ENCODE measurements at places on chromosomes 1 and 21.

- no peak for DNase-seq
Observed at GRCh38 chr1:197838836-197839235, 63.6 kb upstream of the DENND1B start.

GRCh38 chr1:59285691-59286090 lies 11.2 kb upstream of the FGGY start:
- no peak for DNase-seq

DNA sequence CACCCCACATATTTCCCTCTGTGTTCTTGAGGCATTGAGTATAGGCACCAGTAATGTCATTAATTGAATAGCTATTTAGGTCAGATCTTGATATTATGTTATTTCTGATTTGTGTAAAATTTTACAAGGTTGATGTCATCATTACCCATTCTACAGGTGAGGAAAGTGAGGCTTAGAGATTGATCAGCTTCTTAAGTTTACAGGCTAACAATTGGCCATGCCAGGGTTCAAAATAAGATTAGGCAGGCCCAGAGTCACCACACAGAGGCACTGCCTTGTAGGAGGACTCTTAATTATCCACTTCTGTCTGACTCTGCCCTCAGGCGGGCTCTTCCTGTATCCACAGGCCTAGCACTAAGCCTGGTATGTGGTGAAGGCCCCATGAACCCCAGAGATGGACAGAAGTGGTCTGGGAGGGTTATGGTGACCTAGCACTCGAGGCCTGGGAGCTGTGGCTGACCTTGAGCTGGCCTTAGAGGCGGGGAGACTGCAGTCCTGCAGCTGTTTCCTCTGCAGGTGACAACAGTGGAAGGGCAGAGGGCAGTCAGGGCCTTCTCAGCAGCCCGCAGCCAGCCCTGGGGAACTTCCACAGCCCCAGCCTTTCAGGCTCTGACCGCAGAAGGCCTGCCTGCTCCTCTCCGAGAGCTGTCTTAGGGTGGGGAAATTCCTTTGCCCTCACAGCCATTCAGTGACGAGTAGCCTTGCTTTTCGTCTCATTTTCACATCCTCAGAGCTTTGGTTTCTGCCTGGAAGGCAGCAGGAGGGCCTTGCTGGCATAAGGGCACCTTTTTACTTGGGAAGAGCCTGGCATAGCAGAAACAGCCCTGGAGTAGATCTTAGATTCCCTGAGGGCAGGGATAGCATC lies 12.2 kb downstream of the ZDHHC18 start:
- no peak for DNase-seq

GRCh38 chr1:236079703-236080102 lies 14.8 kb upstream of the NID1 start:
- DNase-seq = no peak

GRCh38 chr1:181416268-181416860 lies 67.0 kb upstream of the CACNA1E start:
- no peak for DNase-seq

DNA sequence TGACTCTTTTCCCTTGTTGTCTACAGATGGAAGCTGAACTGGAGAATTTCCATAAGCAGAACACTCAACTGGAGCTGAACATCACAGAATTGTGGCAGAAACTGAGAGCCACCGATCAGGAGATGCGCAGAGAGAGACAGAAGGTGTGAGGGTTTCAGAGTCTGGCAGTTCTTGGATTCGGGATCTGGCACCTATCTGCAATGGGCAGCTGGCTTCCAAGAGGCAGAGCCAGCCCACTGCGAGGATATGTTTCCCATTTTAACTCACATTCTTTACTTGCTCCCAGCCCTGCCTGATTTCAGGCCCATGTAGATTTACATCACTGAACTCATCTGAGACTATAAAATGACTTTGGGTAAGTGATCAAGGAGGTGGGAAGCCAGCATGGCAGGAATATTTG lies 37.3 kb upstream of the TMEM125 start:
- no peak for DNase-seq

DNA sequence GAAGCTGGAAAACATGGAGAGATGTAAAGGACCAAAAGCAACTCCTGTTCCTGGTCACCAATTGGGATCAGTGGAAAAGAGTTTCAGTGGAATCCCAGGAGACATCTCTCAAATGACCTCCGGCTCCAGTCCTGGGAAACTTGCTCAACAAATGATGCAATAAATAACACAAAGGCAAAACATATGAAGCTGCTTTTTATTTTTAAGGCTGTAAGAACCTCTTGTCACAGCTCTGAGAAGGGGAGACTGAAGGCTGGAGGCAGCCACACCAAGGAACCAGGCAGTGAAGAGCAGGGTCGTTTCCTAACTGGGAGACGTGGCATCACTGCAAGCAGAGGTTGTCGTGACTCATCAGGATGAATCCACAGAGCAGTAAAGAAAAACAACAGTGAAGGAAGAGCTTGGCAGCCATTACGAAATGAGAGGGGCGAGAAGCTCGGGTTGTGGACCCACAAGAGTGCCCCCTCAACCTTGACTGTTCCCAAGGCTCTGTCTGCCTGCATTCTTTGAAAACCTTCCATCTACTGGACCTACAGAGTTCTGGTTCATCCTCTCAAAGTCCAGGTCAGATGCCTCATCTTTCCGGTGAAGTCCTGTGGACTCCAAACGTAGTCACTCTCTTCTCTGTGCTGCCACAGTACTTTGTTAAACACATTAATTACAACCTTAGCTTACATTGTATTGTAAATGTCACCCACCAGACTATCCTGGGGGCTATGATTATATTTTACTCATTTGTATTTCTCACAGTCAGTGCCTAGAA lies 32.1 kb downstream of the JAK1 start:
- no peak for DNase-seq

DNA sequence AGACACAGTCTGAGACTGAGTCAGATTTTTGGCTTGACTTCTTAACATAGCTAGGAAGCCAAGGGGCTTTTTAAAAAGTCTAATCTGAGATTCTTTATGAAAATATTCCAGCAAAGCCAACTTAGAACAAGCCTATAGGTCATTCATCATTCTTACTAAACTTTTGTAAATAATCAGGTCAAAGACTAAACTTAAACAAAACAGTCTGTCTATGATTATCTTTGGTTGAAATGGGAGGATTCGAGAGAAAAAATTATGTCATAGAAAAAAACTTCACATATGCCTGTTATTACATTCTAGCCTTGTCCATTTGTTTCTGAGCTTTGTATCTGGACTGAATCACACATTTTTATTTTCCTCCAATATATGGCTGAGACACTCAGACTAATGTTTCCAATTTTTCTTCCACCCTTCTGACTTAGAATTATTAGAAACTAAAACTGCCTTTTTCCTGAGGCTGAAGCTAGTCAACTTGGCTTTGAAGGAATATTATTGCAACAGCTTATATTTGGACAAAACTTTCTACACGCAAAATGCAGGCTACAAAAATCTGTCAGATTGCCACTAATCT lies 83.3 kb downstream of the ETS2 start:
- DNase-seq = no peak

- no peak for DNase-seq
Observed at GRCh38 chr1:157119448-157119847, 18.7 kb downstream of the ETV3 start.

DNA sequence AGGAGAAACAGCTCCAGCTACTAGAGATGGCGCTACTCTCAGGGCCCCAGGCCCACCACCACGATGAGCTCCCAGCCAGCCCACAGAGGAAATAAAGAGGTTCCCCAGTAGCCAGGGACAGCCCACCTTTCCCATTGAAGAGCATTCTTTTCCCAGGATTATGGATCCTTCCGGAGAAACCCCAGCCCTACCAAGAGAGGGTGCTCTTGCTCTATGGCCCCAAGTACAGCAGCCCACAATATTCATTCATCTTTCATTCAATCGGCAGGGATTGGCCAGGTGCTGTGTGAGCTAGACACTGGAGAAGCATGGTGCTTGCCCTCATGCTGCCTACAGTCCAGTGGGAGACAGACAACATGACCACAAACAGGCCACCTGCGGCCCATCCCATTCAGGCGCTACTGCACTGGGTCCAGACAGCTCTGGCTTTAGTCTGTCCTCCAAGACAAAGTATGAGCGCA lies 29.9 kb downstream of the PMVK start:
- DNase-seq = no peak

DNA sequence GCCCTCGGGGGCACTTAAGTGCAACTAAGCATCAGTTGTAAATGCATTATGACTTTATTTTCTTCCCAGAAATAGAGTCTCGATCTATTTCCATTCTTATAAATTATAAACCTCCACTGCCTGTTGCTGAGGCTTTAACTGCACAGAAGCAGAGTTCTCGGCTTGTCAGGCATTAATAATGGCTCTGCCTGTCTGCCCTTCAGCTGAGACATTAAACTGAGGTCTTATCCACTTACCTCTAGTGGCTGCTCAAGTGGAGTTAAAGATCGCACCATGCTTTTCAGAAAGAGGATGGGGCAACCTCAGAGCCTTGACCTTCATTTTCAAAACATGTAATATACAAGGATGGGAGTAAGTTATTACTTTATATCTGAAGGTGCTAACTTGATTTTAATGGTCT lies 597.6 kb upstream of the PRMT6 start:
- DNase-seq = no peak

- DNase-seq = no peak
Observed at GRCh38 chr1:232923739-232924386, 26.5 kb upstream of the NTPCR start.

GRCh38 chr1:84632673-84633434 lies 57.4 kb downstream of the SSX2IP start:
- no peak for DNase-seq

GRCh38 chr1:75129983-75130789 lies 4.0 kb upstream of the LHX8 start:
- no peak for DNase-seq

DNA sequence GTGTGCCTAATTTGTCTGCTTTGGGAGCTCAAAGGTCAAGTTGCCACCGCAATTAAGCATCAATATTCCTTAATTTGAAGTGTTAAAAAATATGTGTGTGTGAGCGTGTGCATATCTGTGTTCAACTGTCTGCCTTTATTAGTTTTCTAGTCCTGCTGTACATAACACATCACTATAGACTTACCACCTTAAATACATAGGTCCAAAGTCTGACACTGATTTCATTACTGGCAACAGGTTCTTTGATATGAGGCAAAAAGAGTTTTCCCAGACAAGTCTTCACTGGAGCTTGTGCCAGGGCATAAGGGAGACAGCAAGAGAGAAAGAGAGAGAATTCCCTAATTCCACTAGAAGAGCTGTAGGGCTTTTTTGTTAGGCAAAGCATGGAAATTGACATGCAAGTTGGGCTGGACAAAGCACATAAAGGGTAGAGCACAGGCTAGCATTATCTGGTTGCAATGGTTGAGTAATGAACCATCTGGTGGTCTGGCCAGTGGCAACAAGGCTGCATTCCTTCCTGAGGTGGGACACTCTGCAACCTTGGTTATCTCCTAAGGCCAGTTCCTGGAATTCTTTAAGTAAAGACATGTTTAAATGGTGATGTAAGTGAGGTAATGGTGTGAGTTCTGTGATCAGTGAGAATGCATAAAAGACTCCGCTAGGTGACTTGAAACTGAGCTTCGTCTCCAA lies 457.2 kb upstream of the ADAMTS5 start:
- DNase-seq = no peak

DNA sequence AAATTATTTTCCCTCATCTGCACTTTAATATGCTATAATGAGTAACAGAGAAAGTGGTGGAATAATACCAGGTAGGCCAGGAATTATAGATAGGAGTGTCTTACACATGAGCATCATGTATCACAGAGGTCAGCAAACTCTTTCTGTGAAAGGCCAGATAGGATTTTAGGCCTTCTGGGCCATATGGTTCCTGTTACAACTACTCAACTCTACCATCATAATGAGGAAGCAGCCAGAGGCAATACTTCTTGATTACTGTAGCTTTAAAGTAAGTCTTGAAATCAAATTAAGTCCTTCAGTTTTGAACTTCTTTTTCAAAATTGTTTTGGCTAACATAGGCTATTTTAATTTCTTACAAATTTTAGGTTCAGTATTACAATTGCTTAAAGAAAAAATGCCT lies 32.1 kb upstream of the IGSF3 start:
- DNase-seq = no peak

- DNase-seq = no peak
Observed at GRCh38 chr21:38569733-38570132, 71.5 kb upstream of the ERG start.

DNA sequence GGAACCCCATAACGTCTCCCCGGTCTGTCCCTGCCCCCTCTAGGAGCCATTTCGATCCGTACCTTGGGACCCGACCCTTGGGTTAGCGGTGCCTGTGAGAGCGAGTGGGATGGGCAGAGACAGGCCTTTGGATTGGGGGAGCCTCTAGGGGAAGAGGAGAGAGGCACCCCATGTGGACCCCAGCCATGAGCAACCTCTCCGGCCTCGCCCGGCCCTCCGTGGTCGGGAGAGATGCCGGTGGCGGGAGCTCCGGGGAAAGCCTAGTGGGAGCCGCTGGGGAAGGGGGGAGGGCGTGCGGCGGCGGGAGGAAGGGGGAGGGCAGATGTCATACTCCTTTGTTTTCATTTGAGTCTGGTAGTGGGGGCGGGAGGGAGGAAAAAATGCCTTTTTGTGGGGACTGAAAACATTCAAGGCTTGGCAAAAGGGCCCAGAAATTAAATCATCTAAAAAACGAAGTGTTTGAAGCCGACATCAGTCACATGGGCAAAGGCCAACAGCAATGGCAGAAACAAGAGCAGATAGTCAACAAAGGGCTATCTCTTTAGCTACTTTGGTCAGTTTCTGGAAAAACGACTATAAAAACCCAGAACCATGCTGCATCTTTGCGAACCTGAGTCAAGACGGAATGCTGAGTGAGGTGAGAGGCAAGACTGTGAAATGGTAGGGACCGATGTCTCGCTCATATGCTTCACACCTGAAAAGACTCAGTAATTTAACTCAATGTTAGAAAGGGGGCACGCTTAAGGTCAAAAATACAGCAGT lies 758 bp downstream of the PTBP2 start:
- peak; percentile 50 for DNase-seq

DNA sequence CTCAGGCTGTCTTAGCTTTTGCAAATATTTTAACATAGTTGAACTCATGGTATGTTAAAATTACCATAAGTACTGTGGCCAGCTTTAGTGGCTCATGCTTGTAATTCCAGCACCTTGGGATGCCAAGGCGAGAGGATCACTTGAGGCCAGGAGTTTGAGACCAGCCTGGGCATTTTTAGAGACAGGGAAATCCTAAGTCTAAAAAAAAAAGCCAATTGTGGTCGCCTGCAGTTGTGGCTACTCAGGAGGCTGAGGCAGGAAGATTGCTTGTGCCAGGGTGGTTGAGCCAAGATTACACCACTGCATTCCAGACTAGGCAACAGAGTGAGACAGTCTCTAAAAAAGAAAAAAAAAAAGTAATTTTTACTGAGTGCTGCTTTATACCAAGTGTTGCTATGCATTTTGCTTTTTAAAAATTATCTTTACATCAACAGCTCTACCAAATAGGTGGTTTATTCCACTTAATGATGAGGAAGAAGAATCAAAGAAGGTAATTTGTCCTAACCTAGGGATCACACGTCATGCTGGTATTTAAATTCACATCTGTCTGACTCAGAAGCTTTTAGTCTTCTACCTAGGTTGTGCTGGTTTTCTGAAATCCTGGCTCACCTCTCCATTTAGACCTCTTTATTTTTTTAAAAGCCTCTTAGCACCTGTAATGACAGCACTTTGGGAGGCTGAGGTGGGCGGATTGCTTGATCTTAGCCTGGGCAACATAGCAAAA lies 16.8 kb downstream of the PPP1R12B start:
- DNase-seq = no peak

Measured in right renal pelvis (tissue), 4 donors.